ENCODE measurements at places on chromosomes 3 and 15. TPM values are rescaled to one million over a fixed set of nuclear protein-coding genes. Genes with fewer than 3 reads are reported as not detected.

GRCh38 chr3:19399356-19399755 lies 251.0 kb downstream of the KCNH8 start:
- no peak for DNase-seq

Gene IQCH
- total RNA-seq = 1.8 TPM

Gene NECTIN3
- total RNA-seq = 5.1 TPM

DNA sequence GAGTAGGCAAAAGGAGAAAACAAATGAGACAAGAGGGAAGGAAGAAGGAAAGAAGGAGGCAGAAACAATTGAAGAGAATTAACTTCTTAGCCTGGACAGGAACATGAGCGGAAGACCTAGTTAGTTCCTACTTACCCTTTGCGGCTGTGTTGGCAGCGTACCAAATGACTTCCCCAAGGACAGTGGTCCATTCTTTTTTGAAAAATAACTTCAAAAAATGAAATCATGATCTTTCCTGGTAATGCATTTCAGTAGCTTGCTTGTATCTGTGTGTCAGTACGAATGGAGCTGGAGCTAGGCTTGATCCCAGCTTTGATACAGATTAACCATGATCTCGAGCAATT lies 41.5 kb upstream of the CFAP161 start:
- DNase-seq = no peak

Gene EPHB1
- total RNA-seq = 0.60 TPM
